Fibroblast of gingiva (primary cell): ENCODE measurements at places on chromosomes 12 and 14.
A peak's percentile ranks its signal among the peaks of the same experiment; 100 is the strongest.

GRCh38 chr12:54428050-54429013 is 9.3 kb upstream of the ITGA5 start:
- DNase-seq, result no peak

GRCh38 chr14:102297436-102298170 is 7.4 kb downstream of the MOK start:
- DNase-seq, result no peak

- no peak for DNase-seq
Measured at GRCh38 chr12:67410667-67411067, 141.5 kb downstream of the CAND1 start.

- DNase-seq, result no peak
Measured at GRCh38 chr12:12017798-12018197, 52.9 kb upstream of the BCL2L14 start.

DNA sequence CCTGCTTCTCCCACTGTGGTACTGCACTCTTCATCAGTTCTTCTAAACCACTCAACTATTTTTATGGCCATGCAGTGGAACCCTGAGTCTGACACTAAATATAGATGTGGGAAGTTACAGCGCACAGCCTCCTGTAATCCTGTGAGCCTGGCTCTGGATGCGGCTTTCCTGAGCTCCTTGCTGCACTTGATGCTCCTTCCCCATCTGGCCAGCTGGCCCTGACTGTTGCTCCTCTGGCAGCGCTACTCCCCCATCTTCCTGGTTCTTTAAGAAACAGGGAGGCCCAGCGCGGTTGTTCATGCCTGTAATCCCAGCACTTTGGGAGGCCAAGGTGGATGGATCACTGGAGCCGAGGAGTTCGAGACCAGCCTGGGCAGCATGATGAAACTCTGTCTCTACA is 24.6 kb downstream of the IQSEC3 start:
- no peak for DNase-seq

- DNase-seq, result peak; percentile 76
Measured at GRCh38 chr12:2958432-2959191, 585 bp upstream of the TEAD4 start.

GRCh38 chr12:12992418-12993130 is 7.5 kb downstream of the HEBP1 start:
- DNase-seq, result peak; percentile 96

DNA sequence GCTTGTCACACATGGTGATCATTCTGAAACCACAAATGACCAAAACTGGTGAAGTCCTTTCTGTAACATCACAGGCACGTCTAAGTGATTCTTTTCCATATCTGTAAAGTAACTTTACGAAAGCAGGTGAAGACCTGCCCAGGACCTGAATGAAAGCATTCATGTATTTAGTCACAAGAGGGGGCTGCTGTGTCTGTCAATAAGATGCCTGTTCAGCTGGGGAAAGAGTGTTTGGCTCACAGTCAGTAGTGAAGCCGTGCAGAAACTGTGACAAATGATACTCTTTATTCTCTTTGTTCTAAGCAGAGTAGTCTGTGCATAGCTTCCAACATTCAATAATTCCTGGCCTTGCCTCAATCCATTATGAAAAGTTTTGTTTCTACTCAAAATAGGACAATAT is 373.5 kb upstream of the OR4E1 start:
- DNase-seq, result no peak

GRCh38 chr14:71716041-71716772 is 216.0 kb upstream of the RGS6 start:
- peak; percentile 28 for DNase-seq

GRCh38 chr12:26030371-26030770 is 71.9 kb downstream of the RASSF8 start:
- no peak for DNase-seq

- no peak for DNase-seq
Measured at GRCh38 chr12:28987538-28988324, 161.3 kb upstream of the FAR2 start.

GRCh38 chr12:130253866-130254265 is 83.8 kb upstream of the PIWIL1 start:
- no peak for DNase-seq
